ENCODE measurements at places on chromosomes 1 and 21. TPM values are rescaled to one million over a fixed set of nuclear protein-coding genes. Genes with fewer than 3 reads are reported as not detected.
A peak's percentile ranks its signal among the peaks of the same experiment; 100 is the strongest.

- DNase-seq = no peak
Observed at GRCh38 chr1:93756657-93757056, 75.0 kb upstream of the BCAR3 start.

- DNase-seq = no peak
Observed at GRCh38 chr1:25675729-25676476, 59.3 kb downstream of the MAN1C1 start.

- DNase-seq = no peak
Observed at GRCh38 chr1:201310986-201311355, 27.7 kb downstream of the PKP1 start.

- no peak for DNase-seq
Observed at GRCh38 chr1:163076981-163077761, 8.0 kb downstream of the RGS4 start.

DNA sequence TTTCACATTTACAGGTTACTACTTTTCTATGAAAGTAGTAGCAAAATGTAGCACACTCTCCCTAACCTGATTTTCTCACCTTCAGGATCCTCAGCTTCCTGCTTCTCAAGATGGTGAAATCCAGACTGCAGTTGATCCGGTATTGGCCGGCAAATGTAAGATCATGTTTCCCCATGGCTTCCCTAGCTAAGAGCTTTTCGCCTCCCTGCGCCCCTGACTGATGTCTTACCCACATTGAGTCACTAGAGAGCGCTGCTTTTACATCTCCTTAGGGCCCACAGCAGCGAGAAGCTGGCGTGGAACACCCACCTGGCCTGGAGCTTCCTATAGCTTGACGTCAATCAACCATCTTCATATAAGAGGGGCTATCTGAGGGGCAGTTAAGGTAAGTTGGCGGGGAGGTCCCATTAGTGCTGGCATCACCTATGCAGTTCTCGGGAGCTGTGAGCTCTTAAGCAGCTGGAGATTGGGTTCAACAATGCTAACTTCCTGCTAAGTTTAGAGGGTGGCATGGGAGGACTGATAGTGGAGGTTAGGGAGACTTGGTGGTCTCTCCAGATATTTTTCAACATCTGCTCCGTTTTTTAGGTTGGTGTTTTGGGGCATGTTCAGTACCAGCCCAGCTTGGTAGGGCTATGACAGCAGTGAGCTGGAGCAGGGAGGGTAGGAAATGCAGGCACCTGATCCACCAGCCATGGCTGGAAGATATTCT is 5.5 kb downstream of the PTPN7 start:
- no peak for DNase-seq

DNA sequence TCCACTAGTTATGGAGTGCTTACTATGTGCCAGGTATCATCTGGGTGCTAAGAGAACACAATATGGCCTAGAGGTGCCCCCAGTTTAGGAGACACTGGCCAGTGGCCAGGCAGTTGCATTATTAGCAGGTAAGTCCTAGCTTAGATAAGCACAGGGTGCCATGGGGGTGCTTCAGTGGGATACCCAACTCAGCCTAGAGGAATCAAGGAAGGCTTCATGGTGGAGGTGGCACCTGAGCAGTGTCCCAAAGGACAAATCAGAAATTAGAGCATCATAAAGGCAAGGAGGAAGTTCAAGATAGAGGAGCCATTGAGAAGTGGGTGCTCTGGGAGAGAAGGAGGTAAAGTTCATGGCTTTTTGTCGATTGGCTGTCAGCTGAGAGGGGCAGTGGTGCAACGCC is 31.9 kb upstream of the PKP1 start:
- no peak for DNase-seq

- DNase-seq = no peak
Observed at GRCh38 chr21:41636636-41637630, 129.0 kb upstream of the TMPRSS2 start.

DNA sequence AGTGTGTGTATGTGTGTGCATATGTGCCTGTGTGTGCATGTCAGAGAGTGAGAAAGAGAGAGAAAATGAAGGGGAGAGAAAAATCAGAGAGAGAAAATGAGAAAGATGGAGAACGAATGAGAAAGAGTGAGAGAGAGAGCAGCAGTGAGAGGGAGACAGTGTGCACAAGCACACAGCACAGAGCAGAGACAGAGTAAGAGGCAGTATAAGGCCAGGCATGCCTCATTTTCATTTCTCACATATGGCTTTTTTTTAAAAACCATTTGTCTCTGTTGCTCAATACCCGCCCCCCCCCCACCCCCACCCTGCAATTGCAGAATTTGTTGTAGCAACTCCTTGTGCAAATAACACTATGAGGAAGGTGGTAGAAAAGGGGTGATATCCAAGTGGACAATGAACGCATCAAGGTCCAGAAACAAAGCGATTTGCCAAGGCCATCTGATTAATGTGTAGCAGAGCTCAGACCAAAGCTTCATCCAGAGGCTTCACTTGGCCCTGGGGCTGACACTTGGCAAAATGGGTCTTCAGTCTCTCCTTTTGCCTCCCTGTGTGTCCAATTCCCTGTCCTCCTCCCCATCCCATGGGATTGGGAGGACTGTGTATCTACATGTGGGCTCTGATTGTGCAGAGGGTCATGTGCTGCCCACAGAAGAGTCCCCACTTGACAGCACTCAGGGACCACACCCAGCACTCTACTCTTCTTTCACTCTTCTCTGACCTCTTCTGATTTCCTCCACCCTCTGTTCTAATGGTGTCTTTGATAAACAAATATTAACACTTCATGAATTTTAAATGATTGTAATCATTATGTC is 38.9 kb upstream of the HSD3B1 start:
- no peak for DNase-seq

DNA sequence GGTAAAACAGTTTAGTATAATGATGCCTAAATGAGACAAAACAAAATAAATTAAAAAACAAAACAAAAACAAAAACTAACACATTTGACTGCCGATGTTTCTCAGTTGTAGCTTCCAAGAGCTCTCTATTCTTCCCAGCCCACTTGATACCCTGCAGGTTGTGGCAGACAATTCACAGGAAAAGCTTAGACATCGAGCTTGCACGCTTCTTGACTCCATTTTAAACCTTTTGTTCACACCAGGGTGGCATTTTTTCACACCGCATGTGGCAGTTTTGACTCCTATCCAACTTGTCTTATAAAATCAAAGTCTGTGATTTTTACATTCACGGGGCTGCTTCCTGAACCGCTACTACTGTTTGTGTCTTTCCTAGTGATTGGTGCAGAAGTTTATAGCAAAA is 575.9 kb downstream of the USP25 start:
- no peak for DNase-seq

GRCh38 chr1:83810144-83810543 is 188.8 kb downstream of the TTLL7 start:
- no peak for DNase-seq

DNA sequence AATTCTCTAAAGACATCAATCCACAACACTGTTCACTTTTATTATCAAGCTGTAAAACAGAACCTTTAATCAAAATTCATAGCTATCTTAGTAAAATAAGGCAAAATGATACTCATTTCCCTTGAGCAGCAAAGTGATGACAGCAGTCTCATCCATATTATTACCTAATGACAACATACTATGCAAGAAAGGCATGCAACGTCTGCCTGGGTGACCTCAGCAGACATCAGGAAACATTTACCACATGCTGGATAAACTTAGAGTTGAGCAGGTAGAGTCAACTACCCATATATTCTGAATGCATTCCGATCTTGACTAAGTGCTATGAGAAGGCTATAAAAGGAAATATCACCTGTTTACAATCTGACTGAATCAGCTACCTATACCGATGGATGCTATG is 145.1 kb downstream of the SIPA1L2 start:
- no peak for DNase-seq

- no peak for DNase-seq
Observed at GRCh38 chr1:27968692-27969091, 8.9 kb downstream of the XKR8 start.

DNA sequence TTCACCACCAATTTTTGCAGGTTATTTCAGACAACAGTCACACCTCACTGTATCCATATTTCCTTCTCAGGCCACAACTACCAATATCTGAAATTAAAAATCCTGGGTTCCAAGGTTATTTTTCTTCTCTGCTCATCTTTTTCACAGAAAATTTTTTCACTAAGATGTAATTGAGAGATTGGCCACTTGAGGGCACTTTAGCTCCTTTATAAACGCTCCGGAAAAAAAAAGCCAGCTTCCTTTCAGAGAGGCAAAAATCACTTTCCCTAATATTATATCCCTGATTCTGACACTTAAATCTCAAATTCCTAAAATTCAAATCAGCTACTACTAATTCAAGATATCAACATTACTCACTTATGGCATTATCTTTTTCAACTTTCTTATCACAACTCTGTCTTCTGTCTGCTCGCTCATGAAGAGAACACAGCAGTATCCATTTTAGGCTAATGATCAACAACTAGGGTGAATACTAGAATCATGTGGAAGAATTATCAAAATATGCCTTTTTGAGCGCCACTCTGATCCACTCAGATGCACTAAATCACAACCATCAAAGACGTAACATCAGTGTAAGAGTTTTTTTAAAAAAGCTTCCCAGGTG is 101.4 kb upstream of the RGS1 start:
- DNase-seq = no peak

- DNase-seq = no peak
Observed at GRCh38 chr1:17210176-17210575, 5.2 kb downstream of the PADI1 start.

DNA sequence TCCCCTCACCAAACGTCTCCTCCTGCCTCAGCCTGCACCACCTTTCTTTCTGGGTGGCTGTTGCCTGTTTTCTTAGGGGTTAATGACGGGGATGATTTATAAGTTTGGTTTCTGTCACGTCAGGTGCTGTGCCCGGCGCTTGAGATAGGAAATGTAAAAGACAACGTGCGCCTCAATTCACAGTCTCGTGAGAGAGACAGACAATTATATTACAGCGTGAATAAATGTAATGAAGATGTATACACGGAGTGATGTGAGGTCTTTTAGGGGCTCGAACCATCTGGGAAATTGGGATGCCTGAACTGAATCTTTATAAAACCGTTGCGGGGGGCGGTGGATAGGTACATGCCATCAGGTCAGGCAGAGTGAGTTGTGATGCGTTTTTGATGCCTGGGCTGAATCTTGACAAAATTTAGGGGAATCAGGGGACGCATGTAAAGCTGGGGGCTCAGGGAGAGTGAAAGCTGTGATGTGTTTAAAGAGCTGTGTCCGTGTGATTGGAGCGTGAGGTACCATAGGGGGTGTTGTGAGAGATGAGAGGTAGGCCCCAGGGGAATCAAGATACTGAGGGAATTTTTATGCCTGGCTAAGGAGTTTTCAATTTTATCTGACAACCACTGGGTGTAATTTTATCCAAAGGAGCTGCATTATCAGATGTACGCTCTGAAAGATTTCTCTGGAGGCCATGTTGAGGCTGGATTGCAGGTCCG is 831 bp downstream of the TIPRL start:
- no peak for DNase-seq

DNA sequence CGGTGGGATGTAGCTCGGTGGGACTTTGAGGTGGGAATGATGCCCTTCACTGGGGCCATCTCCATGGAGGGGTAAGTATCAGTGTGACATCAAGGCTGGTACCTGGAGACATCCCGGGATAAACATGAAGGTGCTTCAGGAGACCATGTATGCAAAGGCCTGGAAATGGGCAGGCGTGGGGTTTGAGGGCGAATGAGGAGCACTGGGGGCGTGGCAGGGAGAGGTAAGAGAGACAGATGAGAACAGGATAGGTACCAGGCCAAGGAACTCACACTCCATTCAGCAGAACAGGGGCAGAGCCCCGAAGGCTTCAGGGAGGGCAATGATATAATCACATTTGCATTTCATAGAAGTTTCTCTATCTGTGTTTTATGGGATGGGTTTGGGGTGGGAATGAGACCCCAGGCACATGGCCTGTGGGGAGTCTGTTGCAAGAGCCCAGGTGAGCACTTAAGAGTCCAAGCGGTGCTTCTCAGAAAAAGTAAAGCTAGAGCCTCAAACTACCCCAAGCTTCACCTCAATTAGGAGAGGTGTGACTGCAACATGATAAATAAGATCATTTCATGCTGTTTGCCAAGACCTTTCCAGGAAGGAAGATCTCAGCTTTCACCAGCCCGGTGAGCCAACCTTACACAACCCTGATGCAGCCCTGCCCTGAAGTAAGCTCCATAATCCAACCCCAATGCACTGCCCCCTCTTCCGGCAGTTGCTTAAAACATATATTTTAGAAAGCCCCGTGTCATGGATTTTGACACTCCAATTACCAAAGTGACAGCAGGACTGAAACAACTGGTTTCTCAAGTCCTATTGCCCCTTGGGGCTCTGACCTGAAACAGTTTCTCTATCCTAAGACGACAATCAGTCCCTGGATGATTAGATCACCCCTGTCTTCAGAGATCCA is 7.4 kb downstream of the S100A9 start:
- DNase-seq = peak; percentile 37

GRCh38 chr1:216722821-216723220 is 408 bp downstream of the ESRRG start:
- no peak for DNase-seq

DNA sequence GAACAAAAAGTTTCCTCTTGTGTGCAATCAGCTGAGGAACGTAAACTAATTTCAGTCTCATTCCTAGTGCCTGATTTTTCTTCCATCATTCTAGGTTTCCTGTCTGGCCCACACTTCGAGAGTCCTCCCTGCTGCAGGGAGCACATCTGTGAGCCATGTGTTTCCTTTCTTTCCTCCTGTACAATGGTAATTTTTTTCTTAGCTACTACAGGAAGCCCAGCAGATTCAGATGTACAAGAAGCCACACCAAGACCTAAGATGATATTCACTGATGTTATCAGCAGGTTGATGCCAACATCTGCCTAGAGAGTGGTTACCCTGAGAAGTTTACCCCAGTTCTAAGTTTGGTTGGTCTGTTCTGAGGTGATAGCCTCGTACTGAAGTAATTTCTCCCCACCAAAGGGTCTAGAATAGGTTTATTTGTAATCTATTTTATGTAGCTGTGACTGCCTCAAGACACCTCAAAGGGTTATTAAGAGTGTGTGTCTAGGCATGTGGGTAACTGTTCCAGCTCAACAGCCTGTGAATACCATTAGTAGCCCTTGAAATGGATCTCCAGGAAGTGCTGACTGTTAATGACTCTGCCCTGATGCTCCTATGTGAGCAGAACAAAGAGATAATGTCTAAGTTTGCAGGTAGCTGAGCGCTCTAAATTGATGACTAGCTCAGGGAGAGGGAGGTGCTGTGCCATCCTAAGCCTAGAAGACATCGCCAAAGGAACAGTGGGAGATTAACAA is 31.7 kb upstream of the CLDN14 start:
- DNase-seq = no peak

DNA sequence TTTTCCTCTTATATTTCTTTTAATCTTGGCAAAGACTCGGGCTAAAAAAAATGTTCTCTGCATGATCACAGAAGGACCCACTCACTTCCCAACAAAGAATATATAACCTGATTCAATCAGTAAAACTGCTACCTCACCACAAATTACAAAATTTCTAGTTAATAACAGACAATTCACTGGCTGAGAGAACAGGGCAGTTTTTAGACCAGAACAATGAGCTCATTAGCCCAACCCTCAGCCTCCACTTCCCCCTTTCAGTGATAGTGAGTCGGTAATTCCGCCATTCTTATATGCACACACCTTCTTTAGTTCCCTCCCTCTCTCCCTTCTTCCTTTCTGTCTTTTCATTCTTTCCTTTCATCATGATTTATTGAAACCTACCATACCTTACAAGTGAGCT is 8.9 kb downstream of the SIPA1L2 start:
- DNase-seq = no peak

Gene TTLL7
- total RNA-seq = 20.5 TPM

Gene SMIM1
- not detected for total RNA-seq

Gene PLA2G5
- 8.5 TPM for total RNA-seq

Gene ZC3H11A
- total RNA-seq = 44.4 TPM

Gene RTCA
- 2.8 TPM for total RNA-seq

Gene CDA
- total RNA-seq = 10.1 TPM

Gene PLA2G4A
- total RNA-seq = 0.75 TPM

Gene FOXO6
- total RNA-seq = 5.7 TPM

Gene PRKACB
- total RNA-seq = 23.7 TPM
